ENCODE measurements at places on chromosomes 6 and 20.

- no peak for DNase-seq
Measured at GRCh38 chr6:161232010-161232409, 41.9 kb downstream of the AGPAT4 start.

DNA sequence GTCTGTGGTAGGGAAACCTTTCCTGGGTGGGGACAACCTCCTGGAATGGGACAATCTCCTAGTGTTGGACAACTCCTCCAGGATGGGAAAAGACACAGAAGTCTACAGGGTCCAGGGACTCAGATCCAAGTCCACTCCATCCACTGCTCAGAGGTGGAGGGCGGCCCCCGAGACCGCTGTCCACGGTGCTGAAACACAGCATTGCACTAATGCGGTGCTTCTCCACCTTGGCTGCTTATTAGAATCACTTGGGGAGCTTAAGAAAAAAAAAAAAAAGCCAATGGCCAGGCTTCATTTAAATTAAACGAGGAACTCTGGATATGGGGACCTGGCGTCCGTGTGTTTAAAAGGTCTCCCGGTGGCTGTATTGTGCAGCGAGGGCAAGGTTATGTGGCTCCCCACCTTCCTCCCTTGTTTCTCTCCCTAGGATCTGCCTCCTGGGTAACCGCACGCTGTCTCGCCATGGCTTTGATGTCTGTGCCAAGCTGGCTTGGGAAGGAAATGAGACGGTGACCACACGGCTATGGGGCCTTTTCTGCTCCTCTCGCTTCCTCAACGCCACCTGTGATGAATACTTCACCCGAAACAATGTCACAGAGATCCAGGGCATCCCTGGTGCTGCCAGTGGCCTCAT, 12.0 kb downstream of the SLC12A5 start:
- DNase-seq = no peak

GRCh38 chr6:143901885-143902750, 37.8 kb downstream of the ZC2HC1B start:
- no peak for DNase-seq

DNA sequence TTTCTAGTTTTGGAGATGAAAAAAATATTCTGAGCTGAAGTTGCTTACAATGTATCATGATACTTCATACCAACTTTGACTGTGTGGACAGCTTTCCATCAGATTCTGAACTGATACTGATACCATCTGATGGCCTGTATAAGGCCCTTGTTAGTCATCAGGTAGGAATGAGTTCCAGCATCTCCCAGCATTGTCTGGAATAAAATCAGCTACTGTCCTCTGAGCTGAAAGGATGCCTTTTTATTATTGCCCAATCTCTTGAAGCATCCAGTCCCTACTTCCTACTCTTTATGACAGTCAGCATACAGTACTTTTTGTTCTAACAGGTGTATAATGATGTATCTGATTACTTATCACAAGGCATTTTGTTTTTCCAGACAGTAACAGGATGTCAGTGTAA, 70.6 kb upstream of the EYA4 start:
- DNase-seq = no peak

- DNase-seq = no peak
Measured at GRCh38 chr20:42857446-42857845, 332.3 kb downstream of the PTPRT start.

DNA sequence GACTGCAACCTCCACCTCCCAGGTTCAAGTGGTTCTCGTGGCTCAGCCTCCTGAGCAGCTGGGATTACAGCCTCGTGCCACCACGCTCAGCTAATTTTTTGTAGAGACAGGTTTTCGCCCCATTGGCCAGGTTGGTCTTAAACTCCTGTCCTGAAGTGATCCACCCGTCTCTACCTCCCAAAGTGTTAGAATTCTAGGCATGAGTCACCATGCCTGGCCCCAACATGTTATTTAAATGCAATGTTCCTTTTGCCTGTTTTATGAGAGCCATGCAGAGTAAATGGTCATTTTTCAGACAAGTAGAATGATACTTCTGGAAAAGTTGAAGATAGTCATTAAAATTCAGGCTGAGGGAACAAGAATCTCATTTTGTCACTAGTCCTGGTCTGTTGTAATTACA, 43.8 kb upstream of the RPS6KA2 start:
- DNase-seq = no peak

DNA sequence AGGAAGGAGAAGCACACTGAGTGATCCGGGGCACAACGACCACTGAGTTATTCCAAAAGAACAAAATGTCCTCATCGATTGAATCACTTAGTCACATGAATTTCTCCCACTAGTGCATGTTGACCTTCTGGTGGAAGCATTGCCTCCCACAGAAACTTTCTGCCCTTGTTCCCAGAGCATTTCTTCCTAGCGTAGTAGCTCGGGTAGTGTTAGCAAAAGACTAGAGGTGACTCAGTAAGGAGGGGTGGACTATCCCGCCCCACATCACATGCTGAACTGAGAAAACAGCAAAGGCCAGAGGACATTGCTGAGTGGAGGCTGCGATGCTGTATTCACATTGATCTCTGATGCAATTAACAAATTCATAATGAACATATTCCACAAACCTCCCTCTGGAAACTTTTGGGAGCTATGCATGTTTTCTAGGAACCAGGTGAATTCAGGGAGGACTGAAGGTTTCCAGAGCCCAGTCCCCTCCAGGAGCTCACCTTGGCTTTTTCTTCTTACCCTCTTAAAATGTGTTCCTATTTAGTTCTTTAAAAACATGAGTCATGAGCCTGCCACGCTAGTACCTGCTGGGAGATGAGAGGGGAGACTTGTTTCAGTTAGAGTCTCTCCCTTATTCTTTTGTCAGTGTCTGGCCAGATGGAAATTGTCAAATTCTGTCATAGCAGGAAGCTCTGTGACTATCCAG, 507.9 kb downstream of the CDH26 start:
- DNase-seq = no peak

- no peak for DNase-seq
Measured at GRCh38 chr6:36758516-36759147, 61.0 kb downstream of the RAB44 start.

GRCh38 chr6:159689001-159689400, 4.0 kb downstream of the SOD2 start:
- DNase-seq = no peak

GRCh38 chr20:50734730-50735679, 3.6 kb downstream of the PARD6B start:
- DNase-seq = no peak

DNA sequence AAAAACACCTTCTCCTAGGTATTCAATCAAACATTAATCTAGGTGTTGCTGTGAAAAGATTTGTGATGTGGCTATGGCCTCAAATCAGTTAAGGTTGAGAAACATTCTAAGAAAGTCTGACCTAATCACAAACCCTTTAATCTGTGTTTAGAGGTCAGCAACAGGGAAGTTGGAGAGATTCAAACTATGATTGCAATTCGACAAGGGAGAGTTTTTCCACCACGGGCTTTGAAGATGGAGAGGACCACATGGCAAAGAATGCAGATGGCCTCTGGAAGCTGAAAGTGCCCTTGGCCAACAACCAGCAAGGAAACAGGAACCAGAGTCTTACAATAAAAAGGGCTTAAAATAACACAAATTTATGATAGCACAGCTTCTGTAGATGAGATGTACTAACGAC, 29.6 kb upstream of the LGSN start:
- DNase-seq = no peak

- DNase-seq = no peak
Measured at GRCh38 chr20:25207149-25207959, 11.8 kb downstream of the ENTPD6 start.

DNA sequence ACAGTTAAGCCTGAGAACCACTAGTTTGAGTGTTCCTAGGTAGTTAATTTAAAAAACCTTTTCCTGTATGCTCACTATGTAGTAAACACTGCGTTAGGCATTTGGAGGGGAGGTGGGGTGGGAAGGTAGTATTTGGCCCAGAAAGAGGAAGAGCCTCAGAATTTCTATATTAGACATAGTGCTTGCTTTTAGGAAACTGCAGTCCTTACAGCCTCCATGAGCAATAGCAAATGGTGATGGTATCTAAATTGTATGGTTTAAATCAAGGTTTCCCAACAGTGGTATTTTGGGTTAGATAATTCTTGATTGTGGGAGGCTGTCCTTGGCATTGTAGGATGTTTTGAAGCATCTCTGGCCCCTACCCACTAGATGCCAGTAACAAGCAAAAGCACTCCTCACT, 61.5 kb upstream of the RIPOR2 start:
- no peak for DNase-seq

- DNase-seq = peak; percentile 33
Measured at GRCh38 chr20:33791959-33792597, 19.1 kb upstream of the CHMP4B start.

DNA sequence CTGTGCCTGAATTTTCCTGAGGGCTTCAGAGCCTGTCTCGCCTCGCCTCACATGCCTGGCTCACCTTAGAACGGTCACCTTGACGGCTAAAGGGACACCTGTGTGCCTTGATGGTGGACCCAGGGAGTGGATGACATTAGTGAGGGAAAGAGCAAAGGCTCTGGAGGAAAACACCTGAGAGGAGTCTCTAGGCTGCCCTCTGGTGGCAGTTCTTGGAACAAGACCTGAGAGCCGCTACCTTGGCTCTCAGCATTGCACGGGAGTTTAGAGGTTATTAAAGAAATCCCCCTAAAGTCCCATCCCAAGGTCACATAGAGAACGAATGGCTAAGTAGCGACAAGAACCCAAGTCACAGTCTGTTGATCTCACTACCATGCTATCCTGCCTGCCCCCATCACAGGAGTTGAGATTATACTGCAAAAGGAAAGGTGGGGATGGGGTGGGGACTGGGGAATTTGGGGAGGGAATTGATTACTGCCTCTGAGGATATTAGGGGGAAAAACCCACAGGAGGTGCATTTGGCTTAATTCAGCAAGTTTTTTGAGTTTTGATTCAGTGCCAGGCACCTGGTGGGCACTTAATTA, 7.9 kb upstream of the CDSN start:
- peak; percentile 57 for DNase-seq

GRCh38 chr6:42136508-42137193, 5.8 kb downstream of the C6orf132 start:
- no peak for DNase-seq

DNA sequence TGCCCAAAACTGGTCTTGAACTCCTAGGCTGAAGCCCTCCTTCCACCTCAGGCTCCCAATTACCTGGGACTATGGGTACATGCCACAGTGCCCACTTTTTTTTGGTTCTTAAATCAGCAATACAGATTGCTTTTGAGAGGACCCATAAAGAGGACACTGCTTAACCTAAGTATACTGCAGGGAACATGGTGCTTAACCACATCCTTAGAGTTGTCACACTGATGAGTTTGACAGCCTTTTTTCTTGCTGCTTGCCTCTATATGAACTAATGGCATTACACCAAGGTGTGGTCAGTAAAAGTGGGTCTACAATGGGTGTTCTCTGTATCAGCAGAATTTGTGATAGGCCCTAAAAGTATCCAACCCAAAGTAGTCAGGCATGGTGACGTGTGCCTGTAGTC, 7.2 kb upstream of the SLC35D3 start:
- no peak for DNase-seq

GRCh38 chr6:4367643-4368042, 232.3 kb upstream of the ECI2 start:
- DNase-seq = no peak

GRCh38 chr20:33450867-33451266, 7.3 kb upstream of the SNTA1 start:
- no peak for DNase-seq

GRCh38 chr20:35446356-35447078, 8.5 kb upstream of the GDF5 start:
- no peak for DNase-seq

- DNase-seq = no peak
Measured at GRCh38 chr6:154292066-154292465, 64.5 kb downstream of the IPCEF1 start.

DNA sequence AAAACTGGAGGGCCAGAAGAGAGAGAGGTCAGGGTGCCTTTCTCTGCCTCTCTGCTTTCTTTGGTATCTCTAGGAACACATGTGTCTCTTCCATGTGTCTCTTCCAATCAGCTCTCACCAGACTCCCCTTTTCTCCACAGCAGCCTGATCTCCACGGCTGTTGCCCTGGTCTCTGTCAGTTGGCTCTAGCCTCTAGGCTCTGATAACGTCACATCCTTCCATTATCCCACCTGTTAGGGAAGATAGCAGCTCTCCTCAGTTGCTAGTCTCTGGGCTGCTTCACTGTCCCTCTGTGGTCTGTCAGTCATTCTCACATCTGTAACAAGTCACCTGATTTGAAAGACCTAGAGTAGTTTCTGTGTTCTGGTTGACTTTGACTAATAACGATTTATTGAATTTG, 80.2 kb downstream of the PLCB4 start:
- DNase-seq = no peak

DNA sequence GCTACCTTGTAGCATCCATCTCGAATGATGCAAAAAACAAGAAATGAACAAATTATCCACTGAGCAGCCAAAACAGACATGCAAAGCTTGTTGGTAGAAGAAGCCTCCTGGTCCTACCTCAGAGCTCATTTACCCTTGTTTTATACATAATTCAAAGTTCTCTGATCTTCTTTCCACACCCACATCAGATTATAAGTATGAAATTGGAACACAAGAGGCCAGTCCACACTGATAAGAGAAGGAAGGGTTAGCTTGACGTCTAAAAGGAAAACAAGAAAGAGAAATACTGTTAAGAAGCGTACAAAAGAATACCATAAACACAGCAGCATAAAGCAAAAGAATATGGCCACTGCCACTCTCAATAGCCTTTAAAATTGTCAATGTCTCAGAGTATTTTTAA, 49.7 kb downstream of the FAM83B start:
- no peak for DNase-seq

DNA sequence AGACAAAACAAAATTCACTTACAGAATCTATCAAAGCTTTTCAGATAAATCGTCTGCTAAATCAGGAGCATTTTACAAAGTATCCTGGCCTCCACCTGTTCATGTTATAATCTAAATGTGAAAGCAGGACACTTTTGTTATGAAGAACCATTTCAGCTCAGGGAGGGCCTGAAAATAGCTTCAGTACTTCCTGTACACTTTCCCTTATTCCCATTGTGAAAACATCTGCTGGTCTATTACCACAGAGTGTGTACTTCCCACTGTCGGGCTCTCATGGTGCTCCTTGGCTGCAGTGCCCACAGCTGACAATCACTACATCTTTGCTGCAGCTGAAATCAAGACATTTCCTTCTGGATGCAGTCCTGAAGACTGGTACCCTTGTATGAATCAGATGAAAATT, 128.1 kb downstream of the OPRM1 start:
- DNase-seq = no peak

DNA sequence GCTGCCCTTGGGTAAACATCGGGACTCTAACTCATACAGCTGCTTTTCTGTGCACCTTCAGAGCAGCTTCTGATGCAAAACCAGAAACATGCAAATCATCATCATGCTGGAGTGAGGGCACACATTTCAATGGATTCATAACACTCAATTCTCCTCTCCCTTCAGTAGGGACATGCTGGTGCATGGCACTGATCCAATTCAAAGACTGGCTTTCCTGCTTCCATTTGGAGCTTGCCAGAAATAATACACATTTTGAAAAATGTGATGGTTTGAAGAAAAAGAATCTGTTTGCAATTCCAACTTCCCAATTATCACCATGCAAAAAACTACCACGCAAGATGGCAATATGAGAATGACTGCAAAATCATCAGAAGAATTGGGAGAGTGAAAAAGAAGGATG, 65.2 kb upstream of the PDE10A start:
- no peak for DNase-seq
